ENCODE measurements at places on chromosomes 2 and 18. TPM values are rescaled to one million over a fixed set of nuclear protein-coding genes. Genes with fewer than 3 reads are reported as not detected.

Gene GAREM2
- total RNA-seq, result 2.3 TPM

Gene WNT6
- 0.27 TPM for total RNA-seq

Gene PXDN
- 97.5 TPM for total RNA-seq

Gene SLC9A2
- total RNA-seq, result not detected

Gene CCDC74B
- 12.4 TPM for total RNA-seq

Gene CCDC102B
- 24.6 TPM for total RNA-seq

Gene PROM2
- total RNA-seq, result 3.5 TPM

Gene LRATD1
- total RNA-seq, result 6.6 TPM

Gene ACVR2A
- 8.1 TPM for total RNA-seq

Gene FBLN7
- total RNA-seq, result 15.6 TPM

DNA sequence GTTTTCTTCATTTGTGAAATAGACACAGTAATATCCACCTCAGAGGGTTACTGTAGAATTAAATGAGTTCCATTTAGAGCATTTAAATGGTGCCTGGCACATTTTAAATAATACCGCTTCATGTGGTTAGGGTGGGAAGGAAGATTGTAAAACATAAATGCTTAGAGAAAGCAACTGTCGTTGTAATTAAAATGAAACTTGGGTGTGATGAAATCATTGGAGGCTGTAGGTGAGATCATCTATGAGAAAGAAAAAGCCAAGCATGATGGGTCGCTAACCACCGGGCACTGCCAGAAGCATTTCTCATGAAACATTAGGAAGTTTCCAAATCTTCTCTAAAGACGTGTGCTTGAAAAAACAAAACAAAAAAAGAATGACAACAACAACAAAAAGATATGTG is 8.2 kb upstream of the SLC39A10 start:
- H3K4me1 ChIP-seq, result no peaks in the 10 kb centered on the region
- no peaks in the 10 kb centered on the region for H3K36me3 ChIP-seq
- DNase-seq, result no peak
- H3K27ac ChIP-seq, result no peak overlapping the region
- H3K27me3 ChIP-seq, result no peaks in the 10 kb centered on the region
- H3K4me3 ChIP-seq, result no peak overlapping the region

DNA sequence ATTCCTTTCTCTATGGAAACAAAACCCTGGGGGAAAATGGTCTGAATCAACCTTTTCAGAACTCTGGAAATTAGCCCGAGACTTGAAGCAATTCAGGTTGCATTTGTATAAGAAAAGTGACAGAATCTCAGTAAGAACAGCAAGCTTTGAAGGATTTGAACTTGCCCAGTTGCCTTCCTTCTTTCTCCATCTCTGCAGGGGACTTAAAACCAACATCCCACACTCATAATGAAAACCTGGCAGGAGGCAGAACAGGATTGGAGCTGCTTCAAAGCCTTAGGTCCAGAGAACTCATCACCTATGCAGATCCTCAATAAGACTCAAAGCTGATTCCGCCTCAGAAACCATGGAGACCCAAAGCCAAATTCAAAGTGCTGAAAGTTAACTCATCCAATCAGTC is 790.5 kb upstream of the ID2 start:
- no peaks in the 10 kb centered on the region for H3K36me3 ChIP-seq
- H3K4me1 ChIP-seq, result no peaks in the 10 kb centered on the region
- DNase-seq, result no peak
- no peak overlapping the region for H3K27ac ChIP-seq
- no peak overlapping the region for H3K4me3 ChIP-seq

DNA sequence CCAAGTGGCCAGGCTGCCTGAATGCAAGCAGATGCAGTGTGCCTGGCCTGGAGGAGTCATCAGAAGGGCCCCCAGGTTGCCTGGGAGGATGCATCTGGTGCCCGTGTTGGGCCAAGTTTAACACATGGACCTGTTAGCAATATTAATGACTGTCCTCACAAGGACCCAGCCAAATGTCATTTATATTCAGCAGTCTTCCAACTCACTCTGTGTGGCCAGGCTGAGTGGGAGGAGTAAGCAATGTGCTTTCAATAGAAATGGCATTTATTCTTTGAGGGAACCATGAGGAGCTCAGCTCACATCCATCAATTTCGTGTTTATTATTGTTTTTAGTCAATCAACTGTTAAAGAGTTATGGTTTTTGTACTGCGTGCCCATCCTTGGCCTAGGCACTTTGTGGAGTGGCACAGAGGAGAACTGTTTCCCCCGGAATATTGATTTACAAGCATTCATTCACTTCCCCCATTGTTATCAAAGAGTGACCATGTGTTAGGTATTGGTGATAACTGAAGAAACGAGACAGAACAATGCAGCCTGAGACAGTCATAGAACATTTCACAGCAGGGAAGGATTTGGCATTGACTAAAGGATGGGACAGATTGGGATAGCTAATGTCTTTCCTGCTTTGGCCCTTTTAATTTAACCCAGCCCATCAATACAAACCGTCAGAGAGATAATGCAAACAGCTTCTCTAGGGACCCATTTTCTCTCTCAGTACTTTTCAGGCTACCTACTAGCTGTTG is 725.2 kb downstream of the TSN start:
- H3K4me3 ChIP-seq, result no peak overlapping the region
- H3K27ac ChIP-seq, result no peak overlapping the region
- DNase-seq, result no peak
- H3K36me3 ChIP-seq, result no peaks in the 10 kb centered on the region
- no peaks in the 10 kb centered on the region for H3K27me3 ChIP-seq
- H3K4me1 ChIP-seq, result no peaks in the 10 kb centered on the region

DNA sequence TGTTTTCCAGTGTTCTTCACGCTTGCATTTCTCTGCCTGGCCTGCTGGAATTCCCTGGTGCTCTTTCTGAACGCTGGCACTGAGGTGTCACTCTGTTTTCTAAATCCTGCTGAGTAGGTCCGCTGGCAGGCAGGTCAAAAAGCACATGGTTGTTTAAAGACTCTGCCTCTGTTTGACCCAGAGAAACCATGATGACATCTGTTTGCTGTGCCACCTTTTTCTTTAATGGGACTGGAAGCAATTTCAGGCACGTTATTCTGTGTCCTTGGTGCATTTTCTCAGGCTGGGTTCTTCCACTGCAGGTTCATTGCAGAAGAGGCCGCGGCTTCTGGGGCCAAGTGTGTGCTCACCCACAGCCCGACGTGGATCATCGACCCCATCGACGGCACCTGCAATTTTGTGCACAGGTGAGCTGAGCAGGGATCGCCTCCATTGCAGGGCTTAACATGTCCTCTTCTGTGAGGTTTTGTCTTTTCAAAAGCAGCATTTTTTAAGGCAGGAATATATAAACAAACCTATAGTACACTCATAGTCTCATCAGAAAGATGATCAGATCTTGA is 28.4 kb downstream of the IMPA2 start:
- H3K4me3 ChIP-seq, result no peak overlapping the region
- DNase-seq, result no peak
- H3K27ac ChIP-seq, result no peak overlapping the region
- H3K27me3 ChIP-seq, result no peaks in the 10 kb centered on the region
- no peaks in the 10 kb centered on the region for H3K4me1 ChIP-seq

DNA sequence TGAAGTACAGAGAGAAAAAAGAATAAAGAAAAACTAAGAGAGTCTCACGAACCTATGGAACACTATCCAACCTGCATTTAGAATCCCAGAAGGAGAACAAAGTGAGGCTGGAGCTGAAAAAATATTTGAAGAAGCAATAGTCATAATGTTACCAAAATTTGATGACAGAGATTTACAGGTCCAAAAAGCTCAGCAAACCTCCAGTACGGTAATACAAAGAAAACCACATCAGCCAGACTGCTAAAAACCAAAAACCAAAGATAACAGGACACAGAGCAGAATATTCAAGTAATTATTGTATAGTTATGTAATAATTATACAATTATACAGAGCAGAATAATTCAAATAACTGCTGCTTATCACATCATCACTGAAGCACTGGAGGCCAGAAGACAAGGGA is 23.7 kb downstream of the ATL2 start:
- peaks cover 3% of the 10 kb centered on the region for H3K36me3 ChIP-seq
- no peaks in the 10 kb centered on the region for H3K27me3 ChIP-seq
- no peak overlapping the region for H3K4me3 ChIP-seq
- no peak overlapping the region for H3K27ac ChIP-seq

- no peaks in the 10 kb centered on the region for H3K27me3 ChIP-seq
- H3K27ac ChIP-seq, result no peak within 1 kb of the TSS
- H3K4me3 ChIP-seq, result no peak within 1 kb of the TSS
- no peaks in the 10 kb centered on the region for H3K36me3 ChIP-seq
Measured at GRCh38 chr2:11533278-11534070, at the start of gene GREB1. TSS of gene GREB1 (plus strand) at chr2:11534045. CDS start at chr2:11556615, 22,570 bp downstream.

- no peaks in the 10 kb centered on the region for H3K27me3 ChIP-seq
- no peaks in the 10 kb centered on the region for H3K4me1 ChIP-seq
- H3K4me3 ChIP-seq, result no peak overlapping the region
- DNase-seq, result no peak
Measured at GRCh38 chr2:18357537-18357936, 202.9 kb downstream of the RDH14 start.

GRCh38 chr2:62141142-62141740 is 54.7 kb upstream of the B3GNT2 start:
- DNase-seq, result no peak
- no peak overlapping the region for H3K4me3 ChIP-seq
- H3K36me3 ChIP-seq, result no peaks in the 10 kb centered on the region

- DNase-seq, result no peak
- H3K4me3 ChIP-seq, result no peak overlapping the region
- no peak overlapping the region for H3K27ac ChIP-seq
Measured at GRCh38 chr2:146598791-146599190, 1246.0 kb upstream of the ACVR2A start.

DNA sequence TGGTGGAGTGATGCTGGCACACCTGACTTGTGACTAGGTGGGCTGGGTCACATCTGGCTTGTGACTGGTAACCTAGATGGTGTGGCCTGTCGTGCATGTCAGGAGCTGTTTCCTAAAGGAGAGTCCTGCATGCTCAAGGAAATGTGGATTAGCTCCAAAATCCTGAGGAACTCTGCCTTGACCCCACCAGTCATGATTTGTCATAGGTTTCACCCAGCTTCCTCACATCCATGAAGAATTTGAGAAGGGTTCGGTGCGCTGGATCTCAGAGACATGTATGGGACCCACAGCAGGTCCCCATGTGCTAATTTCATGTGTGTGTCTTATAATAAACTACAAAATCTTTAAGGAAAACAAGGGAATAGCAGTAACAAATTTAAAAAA is 107.2 kb downstream of the COL6A3 start:
- no peak overlapping the region for H3K4me3 ChIP-seq
- H3K4me1 ChIP-seq, result peaks cover 16% of the 10 kb centered on the region
- H3K27ac ChIP-seq, result peak overlapping the region; percentile 14
- no peaks in the 10 kb centered on the region for H3K36me3 ChIP-seq
- DNase-seq, result no peak
- H3K27me3 ChIP-seq, result no peaks in the 10 kb centered on the region

DNA sequence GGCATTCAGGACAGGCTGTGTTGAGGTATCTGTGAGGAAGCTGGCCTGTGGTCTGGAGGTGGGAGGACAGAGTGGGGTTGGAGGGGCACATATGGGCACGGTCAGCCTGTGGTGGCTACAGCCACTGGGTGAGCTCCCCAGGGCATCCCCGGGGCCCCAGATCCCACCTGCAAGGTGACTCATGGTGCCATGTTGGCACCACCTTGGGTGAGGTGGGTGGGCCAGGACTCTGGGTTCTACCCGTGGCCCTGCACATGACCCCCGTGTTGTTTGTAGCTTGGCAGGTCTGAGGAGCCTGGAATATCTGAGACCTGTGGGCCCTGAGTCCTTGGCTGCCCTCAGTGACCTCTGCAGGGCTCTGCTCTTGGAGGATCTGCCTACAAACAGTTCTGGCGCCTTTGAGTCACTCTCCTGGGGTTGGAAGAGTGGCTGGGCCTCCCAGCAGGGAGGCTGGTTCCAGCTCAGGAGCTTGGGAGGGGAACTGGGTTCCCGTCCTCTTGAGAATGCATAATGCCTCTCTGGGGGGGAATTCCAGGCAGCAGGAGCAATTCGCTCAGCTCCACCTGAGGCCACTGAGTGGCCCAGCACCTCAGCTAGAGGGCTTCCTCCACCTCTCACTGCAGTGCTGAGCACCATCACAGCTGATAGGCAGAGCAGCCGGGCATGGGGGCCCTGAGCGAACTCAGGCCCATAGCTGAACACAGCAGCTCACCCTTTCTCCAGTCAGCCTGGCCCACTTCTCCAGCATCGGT is 105.1 kb downstream of the DYSF start:
- H3K36me3 ChIP-seq, result no peaks in the 10 kb centered on the region
- no peak for DNase-seq
- H3K4me1 ChIP-seq, result no peaks in the 10 kb centered on the region
- no peak overlapping the region for H3K27ac ChIP-seq
- H3K27me3 ChIP-seq, result no peaks in the 10 kb centered on the region

DNA sequence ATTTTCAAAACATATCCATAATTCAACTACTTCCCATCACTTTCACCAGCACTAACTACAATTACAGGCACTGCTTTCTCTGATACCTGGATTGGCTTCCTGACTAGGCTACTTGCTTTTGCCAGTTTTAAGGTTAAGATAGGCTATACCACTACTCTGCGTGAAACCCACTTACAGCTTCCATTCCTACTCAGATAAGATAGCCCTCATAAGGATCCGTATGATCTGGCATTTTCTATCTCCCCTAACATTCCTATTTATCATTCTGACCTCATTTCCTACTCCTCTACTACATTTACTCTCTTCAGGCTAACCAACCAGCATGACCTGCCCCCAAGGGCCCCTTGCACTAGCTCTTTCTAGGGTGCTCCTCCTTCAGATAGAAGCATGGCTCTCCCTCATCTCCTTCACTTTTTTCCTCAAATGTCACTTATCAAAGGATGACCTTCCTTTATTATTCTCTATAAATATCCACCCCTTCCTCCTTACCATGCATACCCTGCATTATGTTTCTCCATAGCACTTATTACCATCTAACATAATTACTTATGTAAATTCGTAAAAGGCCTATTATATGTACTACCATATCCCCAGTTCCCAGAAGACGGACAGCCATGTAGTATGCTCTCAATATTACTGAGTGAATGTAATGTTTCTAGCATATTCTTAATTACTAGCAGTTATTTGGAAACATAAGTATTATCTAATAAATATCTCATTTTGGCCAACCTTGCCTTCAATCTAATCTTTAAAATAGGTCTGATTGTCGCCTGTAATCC is 4.4 kb downstream of the TIA1 start:
- no peaks in the 10 kb centered on the region for H3K27me3 ChIP-seq
- peaks cover 24% of the 10 kb centered on the region for H3K4me1 ChIP-seq
- H3K27ac ChIP-seq, result no peak overlapping the region
- no peak overlapping the region for H3K4me3 ChIP-seq
- H3K36me3 ChIP-seq, result no peaks in the 10 kb centered on the region
- no peak for DNase-seq

DNA sequence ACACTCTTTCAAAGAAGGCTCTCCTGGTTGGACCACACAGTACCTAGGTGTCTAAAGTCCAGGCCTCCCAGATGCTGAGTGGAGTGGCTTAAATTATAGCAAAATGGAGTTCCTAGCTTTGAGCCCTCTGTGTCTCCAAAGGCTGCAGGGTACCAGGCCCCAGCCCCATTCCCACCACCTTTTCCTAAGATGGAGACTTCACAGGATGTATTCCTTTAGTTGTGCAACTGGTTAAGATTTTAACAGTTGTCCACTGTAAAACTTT is 4.9 kb downstream of the SMAD7 start:
- no peaks in the 10 kb centered on the region for H3K27me3 ChIP-seq
- H3K36me3 ChIP-seq, result peaks cover 11% of the 10 kb centered on the region
- no peak for DNase-seq
- H3K4me3 ChIP-seq, result peak overlapping the region; percentile 96

Measured in thoracic aorta (tissue), 2 donors.